H4 (cell line): ENCODE measurements at places on chromosomes 5 and 9.

DNA sequence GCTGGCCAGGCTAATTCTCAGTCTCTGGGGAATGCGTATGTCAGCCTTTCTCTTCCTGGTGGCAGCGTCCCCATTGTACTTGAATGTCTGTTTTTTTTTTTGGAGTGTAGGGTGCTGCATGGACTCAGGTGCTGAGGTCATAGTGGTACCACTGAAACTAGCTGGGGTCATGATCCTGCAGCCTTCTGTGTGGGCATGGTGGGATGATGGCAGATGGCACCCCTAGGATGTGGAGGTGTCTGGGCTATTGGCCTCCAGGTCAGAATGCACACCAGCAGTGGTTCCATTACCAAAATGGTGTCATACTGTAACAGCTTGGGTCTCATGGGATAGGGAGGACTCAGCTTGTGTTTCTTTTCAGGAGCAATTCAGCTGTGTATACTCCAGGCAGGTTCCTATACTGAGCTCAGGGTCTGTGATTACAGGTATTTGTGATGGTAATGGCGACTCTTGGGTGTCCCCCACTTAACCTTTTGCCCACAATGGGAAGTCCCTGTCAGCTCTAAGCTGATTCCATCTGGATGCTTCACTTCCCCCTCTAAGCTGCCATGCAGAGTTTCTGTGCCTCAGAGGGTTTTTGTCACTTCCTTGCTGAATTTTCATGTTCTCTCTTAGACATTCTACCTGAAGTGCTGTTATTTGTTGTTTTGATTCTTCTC, 17.9 kb downstream of the HSD17B4 start:
- no peak for DNase-seq

GRCh38 chr9:2972475-2972874, 128.6 kb upstream of the PUM3 start:
- DNase-seq: no peak

DNA sequence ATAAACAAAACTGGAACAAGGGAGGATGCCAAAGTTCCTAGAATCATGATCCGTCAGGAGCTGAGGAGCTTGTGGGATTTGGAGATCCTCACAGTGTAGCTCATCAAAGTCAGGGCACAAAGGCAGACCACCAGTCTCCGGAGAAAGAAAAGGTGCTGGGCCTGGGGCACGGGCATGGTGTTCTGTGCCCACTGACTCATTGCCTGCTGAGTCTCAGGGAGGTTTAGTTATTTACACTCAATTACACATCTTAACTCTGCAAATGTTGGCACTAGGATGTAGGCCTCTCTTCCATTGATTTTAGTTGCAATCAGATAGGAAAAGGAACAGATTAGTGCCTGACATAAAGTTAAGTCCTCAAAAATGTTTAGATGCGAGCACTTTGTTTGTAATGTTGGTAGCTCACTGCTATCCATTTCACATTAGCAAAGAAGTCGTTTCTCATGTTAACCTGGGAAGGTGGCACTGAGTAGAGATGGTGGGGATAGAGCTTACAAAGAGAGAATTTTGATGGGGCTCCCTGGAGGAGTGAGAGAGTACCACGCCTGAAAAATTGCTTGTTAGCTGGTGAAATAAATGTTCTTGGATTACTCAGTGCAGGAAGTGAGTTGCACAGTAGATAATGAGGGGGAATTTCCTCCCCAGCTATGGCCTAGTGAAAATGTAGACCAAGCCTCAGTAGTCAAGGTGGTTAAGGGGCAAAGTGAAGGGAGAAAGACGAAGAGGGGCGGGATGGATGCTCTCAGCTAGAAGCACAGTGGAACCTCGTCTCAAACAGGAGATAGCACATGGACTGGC, 109.5 kb upstream of the CD180 start:
- DNase-seq: no peak

DNA sequence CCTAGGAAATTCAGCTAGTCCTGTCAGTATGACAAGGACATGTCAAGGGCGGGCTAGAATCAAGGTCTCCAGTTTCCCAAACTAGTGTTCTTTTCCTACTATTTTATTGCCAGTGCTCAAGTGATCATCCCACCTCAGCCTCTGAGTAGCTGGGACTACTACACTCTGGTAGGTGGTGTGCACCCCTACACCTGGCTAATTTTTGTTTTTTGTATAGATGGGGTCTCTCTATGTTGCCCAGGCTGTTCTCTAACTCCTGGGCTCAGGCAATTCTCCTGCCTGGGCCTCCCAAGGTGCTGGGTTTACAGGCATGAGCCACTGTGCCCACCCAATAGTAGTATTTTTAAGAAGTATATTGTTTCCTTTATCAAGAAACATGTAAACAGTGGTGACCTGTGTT, 54.0 kb downstream of the C9orf85 start:
- no peak for DNase-seq

DNA sequence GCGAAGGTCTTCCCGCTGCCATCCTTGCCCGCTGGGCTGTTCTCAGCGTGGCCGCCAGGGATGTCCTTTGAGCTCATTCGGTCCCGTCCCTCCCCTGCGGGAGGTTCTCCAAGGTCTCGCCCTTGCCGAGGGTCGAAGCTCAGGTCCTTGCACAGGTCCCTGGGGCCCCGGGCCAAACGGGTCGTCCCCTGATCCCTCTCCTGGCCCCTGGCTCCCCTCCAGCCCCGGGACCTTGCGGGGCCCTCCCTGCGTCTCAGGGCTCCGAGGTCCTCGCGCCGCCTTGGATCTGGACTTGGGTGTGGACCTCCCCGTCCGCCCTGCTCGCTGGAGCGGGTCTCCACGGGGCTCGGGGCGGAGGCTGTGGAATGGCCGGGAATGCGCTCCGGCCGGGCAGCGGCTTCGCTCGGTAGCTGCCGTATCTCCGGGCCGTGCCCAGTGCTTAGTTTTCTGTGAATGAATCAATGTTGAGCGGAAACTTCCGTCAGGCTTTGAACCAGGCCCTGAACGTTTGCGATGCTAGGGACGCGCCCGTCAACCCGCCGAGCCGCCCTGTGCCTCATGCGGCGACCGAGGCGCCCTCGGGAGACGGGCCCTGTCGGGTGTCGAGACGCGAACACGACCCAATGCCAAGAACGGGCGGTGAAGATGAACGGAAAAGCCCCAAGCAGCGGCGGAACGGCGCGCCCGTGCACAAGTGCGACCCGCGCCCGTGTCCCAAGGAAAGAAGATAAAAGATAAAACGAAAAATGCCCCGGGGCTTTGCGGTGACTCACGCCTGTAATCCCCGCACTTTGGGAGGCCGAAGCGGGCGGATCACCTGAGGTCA, 780 bp downstream of the RNU6ATAC start:
- DNase-seq: no peak

GRCh38 chr9:21883642-21884041, 81.2 kb downstream of the MTAP start:
- DNase-seq: no peak

- DNase-seq: peak; percentile 97
Measured at GRCh38 chr5:100595152-100595811, 60.1 kb downstream of the FAM174A start.

- DNase-seq: no peak
Measured at GRCh38 chr5:175201393-175201792, 242.6 kb downstream of the DRD1 start.

DNA sequence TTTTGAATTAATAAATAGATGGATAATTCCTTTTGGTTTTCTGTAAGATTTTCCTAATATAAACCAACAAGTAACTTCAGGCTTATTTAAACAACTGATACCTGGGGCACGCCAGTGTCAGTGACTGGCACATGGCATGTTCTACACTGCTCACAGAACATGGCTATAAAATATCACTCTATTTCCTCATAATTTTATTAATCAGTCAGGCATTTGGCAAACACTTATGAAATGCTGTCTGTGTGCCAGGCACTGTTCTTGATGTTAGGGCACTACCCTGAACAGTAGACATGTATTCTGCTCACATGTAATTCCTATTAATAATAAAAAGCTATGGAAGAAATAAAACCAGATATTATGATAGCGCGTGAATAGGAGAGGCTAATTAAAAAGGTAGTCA, 661.0 kb downstream of the DTWD2 start:
- no peak for DNase-seq

GRCh38 chr9:112349008-112349333, 15.6 kb upstream of the PTBP3 start:
- DNase-seq: no peak

GRCh38 chr5:96940586-96940985, 4.7 kb downstream of the LNPEP start:
- no peak for DNase-seq

GRCh38 chr9:16401701-16402100, 468.8 kb downstream of the BNC2 start:
- no peak for DNase-seq

- no peak for DNase-seq
Measured at GRCh38 chr5:67855523-67855922, 360.0 kb upstream of the PIK3R1 start.

DNA sequence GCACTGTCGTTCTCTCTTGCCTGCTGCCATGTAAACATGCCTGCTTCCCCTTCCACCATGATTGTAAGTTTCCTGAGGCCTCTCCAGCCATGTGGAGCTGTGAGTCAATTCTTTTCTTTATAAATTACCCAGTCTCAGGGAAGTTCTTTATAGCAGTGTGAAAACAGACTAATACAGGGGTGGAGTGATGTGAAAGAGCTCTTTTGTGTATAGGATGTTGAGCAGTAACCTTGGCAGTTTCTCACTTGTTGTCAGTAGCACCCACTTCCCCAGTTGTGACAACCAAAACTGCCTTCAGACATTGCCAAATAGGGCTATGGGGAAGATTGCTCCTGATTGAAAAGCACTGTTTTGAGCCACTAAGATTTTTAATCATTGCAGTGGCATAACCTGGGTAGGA, 552.2 kb upstream of the ZNF462 start:
- no peak for DNase-seq

DNA sequence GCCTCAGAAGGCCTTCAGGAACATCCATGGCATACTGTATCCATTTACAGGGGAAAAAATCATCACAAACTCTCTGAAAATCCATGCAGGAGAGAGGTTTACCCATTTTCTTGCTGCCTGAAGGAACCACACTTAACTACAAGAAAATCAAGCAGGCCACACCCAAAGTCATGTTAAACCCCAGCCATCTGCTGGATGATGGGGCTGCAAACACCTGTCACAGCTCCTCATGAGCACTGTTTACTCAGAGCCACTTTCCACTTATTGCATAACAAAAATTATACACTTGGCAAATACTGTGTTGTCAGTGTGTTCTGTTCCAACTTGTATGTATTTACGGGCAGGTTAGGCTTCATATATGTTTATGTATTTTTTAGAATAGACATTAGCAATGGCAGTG, 35.8 kb downstream of the PPIC start:
- DNase-seq: no peak

GRCh38 chr5:168291964-168292785, 730 bp downstream of the WWC1 start:
- DNase-seq: no peak

- no peak for DNase-seq
Measured at GRCh38 chr5:106363578-106363977, 1307.2 kb downstream of the EFNA5 start.

GRCh38 chr5:18749763-18750162, 1115.5 kb downstream of the TAF11L14 start:
- no peak for DNase-seq

GRCh38 chr5:139554264-139554663, 6.9 kb upstream of the UBE2D2 start:
- no peak for DNase-seq

- DNase-seq: no peak
Measured at GRCh38 chr5:763397-763796, 21.1 kb downstream of the ZDHHC11B start.

DNA sequence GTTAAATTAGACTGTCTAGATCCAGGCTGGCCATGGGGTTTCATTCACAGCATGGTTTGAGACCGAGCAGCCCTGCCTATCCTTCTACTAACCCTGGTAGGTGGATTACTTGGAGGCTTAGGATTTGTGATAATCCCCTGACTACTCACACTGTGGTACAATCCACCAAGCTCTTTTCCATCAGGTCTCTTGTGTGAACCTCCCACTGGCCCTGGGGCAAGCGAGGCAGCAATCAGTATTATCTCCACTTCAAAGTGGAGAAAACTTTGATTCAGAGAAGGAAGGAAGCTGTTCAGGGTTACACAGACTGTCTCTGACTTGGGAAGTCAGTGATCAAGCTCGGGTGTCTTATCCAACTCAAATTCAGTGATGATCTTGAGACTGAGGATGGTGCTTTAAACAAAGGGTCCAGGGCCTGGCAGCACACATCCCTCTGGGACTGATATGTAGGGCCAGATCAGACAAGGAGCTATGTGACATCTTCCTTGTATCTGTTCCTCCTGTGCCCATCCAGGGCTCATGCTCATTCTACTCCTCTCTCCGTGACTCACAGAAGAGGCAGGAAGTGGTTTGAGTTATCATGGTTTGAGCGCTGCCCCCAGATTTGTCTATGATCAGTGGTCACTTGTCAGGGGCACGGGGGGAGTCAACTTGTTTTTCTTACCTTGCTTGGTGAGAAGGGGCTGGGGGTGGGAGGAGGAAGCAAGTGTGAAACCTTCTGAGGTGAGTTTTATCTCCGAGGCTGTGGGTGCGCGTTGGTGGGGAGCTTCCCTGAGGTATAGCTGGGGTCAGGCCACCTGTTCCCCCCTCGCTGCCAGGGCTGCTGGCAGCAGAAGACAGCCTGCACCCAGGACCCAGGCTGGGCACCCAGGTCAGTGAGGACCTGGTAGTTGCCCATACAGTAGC, 48.6 kb downstream of the RGS3 start:
- no peak for DNase-seq

DNA sequence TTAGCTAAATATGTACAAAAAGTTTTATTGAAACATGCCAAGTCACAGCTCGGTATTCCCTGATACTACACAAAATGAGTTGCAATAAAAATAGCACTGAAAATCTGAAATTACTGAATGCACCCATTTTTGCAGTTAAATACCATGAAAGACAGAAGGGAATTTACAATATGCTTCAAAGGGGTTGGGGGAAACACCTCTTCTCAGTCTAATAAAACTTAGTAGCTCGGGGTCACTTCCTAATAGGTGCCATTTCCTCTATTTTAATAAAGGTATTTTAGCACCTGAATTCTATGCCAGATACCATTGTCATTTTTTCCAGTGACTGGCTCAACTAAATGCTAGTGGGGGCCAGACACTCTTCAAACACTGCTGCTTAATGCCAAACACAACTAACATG, 204.1 kb upstream of the MEF2C start:
- no peak for DNase-seq
